ENCODE measurements at places on chromosomes 16 and 17. TPM values are rescaled to one million over a fixed set of nuclear protein-coding genes. Genes with fewer than 3 reads are reported as not detected.

DNA sequence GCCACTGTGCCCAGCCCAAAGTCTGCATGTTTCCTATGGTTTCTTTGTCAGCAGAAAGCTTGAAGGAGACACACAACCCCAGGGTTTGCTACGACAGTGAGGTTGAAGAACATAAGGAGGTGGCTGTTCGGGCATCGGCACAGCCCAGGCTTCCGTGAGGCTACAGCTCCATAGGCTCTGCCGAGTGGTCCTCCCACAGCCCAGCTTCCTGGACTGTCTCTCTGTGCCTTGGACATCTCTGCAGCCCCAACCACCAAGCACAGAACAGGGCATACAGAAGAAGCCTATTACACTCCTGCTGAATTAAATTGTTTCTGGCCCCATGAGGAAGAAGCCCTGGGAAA is 3.2 kb upstream of the HAP1 start:
- no peak for DNase-seq

- no peak for DNase-seq
Observed at GRCh38 chr17:1999557-2000251, 25.4 kb downstream of the RTN4RL1 start.

GRCh38 chr17:32157225-32157624 is 14.9 kb downstream of the RHOT1 start:
- no peak for DNase-seq

The TMEM114 gene
- not detected for total RNA-seq

The FAM20A gene
- total RNA-seq: not detected

The NLRC3 gene
- total RNA-seq: 26.2 TPM

DNA sequence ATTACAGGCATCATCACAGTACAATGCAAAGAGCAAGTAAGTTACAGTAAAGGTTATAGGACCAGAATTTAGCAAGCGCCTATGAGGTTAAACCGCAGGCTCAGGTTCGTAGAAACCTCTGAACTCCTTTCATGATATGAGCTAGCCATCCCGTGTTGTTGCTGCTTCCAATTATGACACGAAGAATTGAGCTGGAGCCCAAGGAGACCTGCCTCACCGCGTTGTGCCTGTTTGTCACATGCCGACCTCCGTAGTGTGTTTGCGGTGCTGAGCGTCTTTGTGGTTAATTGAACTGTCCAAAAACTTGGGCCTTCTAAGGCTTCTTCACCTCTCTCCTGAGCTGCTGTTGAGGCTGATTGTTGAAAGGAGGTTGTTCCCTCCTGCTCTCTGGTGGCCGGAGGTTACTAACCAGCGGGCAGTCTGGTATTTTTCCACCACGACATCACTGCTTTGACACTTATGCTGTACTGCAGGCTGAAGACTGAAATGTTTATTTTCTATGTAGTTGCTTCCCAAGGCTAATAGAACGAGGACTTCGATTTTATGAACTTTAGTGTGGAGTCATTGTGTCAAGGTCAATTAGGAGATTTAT is 67.5 kb downstream of the SEC14L1 start:
- DNase-seq: no peak

- no peak for DNase-seq
Observed at GRCh38 chr16:12060751-12061150, 84.2 kb downstream of the SNX29 start.

DNA sequence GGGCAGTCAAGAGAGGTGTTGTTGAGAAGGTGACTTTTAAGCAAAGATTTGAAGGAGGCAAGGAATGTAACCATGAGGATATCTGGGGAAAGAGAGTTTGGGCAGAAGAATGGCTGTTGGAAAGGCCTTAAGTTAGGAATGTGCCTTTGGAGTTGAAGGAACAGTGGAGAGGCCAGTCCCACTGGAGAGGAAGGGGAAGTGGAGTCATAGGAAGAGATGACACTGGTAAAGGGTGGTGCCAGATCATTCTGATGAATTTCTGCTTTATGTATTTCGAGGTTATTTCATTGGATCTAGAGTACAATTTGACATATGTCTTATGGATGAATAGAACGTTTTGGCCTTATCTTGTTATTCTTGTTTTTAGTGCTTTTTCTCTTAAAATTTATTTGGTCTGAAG is 93.5 kb downstream of the WWP2 start:
- no peak for DNase-seq

- DNase-seq: peak; percentile 62
Observed at GRCh38 chr17:82126556-82127314, 28.7 kb upstream of the FASN start.

The KRTAP4-9 gene
- total RNA-seq: not detected

DNA sequence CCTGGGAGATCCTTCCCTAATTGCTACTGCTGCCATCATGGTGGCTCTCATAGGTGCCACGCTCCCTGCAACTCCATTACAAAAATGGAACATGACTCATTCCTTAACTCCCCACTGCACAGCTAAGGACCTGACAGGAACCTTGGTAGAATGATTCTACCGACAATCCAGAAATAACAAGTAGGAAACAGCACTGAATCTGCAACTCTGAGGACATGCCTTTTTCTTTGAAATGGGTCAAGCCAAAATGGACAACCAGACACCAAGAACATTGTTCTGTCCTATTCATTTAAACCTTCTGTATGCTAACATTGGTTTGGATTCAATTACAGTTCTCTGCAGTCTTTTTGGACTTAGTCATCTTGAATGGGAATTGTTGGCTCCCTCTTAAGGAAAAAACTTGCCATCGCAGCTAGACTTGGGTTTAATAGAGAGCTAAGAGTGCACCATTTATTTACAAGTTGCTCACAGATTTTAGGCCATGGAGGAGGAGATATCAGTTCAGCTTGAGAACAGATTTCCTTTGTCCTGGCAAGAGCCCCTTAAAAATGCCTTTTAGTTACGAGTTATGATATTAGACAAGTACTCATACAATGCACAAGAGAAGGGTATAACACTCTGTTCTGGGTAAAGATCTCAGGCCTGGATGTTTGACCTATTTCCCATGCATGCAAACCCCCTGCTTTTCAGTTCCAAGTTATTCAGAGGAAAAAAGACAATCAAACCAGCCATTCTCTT is 20.9 kb upstream of the NSRP1 start:
- no peak for DNase-seq

GRCh38 chr16:80309178-80309577 is 231.6 kb upstream of the DYNLRB2 start:
- DNase-seq: no peak

The ABCA9 gene
- total RNA-seq: not detected

The RAB26 gene
- 0.80 TPM for total RNA-seq

The TBC1D3C gene
- total RNA-seq: not detected

- DNase-seq: no peak
Observed at GRCh38 chr16:84815462-84815861, 4.3 kb upstream of the CRISPLD2 start.

- DNase-seq: no peak
Observed at GRCh38 chr17:62892061-62892675, 73.9 kb upstream of the TANC2 start.

DNA sequence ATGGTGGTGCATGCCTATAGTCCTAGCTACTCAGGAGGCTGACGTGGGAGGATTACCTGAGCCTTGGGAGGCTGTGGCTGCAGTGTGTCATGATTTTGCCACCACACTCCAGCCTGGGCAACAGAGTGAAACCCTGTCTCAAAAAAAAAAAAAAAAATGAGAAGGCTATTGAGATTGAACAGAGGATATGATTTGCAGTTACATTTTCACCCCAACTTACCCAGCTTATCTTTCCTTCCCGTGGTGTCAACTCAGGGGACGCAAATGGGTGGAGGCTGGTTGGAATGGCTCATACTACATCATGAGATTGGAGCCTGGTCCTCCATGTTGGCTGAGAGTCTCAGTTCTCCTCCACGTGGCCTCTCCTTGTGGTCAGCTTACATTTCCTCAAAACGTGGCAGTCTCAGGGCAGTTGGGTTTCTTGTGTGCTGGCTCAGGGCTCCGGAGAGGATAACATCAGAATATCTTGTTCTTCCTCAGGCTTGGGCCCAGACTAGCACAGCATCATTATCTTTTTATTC is 17.2 kb upstream of the NSMCE1 start:
- no peak for DNase-seq

- DNase-seq: no peak
Observed at GRCh38 chr17:15154618-15155017, 110.5 kb downstream of the PMP22 start.

DNA sequence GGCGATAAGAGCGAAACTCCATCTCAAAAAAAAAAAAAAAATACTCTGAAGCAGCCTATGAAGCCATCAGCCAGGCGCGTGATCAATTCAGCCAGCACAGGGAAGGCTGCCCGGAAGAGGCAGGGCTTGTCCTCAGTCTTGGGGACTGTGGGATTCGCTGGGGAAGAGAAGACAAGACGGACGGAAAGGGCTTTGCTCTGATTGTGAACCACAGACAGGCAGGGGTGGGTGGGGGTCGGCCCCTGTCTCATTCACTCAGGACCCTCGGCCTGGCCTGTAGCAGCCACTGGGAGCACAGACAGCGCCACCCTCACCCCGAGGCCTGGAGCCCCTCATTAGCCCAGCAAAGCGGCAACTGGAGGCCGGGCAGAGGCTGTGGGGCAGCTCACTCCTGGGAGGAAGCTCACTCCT is 37.2 kb downstream of the ABR start:
- no peak for DNase-seq

The CBFA2T3 gene
- 1.1 TPM for total RNA-seq

DNA sequence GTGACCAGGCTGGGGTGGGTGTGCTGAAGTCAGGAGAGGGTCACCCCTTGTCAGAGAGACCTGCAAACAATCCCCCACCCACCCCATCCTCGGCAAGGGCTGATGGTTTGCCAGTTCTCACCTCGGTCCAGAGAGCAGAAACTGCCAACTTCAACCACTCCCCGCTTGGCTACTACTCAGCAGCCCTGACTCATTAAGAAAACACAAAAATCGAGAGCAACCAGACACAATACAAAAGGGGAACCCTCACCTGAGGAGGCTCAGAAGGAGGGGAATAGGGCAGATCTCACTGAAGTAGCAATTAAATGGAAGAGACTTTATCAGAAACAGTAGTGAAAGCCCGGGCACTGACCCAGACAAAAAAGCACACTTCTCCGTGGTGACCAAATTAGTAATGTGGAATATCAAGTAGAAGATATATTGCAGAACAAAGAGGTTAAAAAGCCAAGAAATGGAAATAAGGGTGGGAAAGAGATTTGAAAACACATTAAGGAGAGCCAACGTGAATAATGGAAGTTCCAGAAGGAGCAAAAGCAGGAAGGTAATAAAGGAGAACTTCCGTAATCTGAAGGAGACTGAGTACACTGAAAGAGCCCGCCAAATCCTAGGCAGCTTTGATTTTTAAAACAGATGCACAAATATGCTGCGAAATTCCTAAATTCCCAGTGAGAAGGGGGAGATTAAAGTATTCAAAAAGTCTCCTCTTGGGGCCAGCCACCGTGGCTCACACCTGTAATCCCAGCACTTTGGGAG is 23.6 kb downstream of the CENPV start:
- no peak for DNase-seq

The C16orf92 gene
- not detected for total RNA-seq

GRCh38 chr16:23979982-23980381 is 144.2 kb downstream of the PRKCB start:
- no peak for DNase-seq
